ENCODE measurements at places on chromosomes 1 and 21.

- DNase-seq, result no peak
Measured at GRCh38 chr1:19066248-19066873, 109.9 kb upstream of the IFFO2 start.

- no peak for DNase-seq
Measured at GRCh38 chr21:40905251-40905650, 58.3 kb upstream of the DSCAM start.

GRCh38 chr1:85495556-85495955, 30.6 kb upstream of the DDAH1 start:
- no peak for DNase-seq

DNA sequence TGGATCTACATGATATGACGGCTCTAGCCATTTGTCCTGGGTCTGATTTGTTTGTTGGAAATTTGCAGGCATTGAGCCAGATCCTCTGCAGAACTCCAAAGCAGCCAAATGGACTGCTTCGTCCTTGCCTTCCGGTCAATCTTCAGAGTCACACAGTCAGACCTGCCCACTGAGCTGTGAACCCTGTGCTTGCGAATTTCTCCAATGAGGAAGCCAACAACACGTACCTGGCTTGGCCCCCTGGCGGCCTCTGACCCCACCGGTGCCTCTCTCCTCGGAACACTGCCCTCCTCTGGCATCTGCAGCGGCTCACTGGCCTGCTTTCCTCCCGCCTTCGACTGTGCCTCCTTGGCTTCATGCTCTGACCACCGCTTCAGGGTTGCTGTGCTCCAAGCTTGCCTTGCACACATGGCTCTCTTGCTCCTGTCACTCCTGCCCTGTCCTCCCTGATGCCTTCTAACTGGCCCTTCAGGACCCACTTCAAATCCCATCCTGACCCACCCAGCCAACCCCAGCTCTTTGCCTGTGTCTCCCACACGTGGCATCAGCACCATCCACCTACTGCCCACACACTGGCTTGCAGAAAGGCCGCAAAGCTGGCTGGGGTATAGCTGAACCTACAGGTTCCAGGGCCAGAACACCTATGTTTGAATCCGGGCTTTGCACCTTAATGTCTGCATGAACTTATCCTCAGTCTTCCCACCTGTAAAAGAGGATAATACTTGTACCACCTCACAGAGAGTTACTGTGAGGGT, 128.2 kb downstream of the KCNN3 start:
- no peak for DNase-seq

- no peak for DNase-seq
Measured at GRCh38 chr1:113647164-113647563, 112.1 kb downstream of the PHTF1 start.

DNA sequence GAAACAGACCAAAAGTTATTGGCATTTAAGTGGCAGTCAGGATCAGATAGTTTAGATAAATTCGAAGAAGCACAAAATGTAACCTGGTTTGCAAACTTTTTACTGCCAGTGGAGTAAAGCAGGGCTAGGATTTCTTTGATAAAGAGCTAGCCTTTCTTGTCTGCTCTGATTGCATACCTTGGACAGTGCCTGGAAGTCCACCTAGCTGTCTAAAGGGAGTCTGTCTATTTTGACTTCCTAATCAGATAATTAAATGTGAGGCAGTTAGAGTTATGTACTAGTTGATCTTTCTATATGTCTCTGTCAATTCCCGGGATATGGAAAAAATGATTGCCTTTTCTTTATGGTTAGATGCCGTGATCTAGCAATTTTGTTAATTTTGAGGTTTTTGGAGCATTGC, 4.1 kb downstream of the GPSM2 start:
- no peak for DNase-seq

DNA sequence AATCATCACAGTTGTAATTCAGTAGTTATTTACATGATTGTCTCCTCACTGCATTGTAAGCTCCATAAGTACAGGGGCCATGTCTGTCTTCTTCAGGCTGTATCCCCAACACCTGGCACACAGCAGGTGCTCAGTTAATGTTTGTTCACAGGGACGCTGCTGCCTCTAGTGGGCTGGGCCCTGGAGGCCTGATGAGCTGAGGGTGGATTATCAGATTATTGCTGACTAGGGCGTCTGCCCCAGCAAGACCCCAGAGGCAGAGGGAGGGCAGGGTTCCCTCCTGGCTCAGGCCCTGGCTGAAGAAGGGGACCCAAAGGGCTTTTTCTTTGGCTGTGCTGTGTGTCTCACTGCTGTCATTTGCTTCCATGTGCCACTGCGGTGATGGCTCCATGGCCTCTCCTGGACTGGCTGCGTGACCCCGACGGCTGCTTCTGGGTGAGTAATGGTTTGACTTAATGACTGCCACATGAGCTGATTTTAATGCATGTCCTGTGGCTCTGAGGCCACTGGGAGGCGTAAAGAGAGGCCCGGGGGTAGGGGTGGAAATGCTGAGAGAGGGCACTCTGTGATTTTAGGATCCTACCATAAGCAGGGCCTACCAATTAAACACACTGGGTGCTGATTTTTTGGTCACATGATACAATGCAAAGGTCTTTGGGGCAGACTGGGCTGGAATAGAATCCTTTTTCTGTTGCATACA, 20.8 kb upstream of the EPB41 start:
- DNase-seq, result no peak

GRCh38 chr1:221845650-221846371, 103.9 kb upstream of the DUSP10 start:
- no peak for DNase-seq

- DNase-seq, result no peak
Measured at GRCh38 chr21:17949421-17949820, 130.3 kb upstream of the C21orf91 start.

DNA sequence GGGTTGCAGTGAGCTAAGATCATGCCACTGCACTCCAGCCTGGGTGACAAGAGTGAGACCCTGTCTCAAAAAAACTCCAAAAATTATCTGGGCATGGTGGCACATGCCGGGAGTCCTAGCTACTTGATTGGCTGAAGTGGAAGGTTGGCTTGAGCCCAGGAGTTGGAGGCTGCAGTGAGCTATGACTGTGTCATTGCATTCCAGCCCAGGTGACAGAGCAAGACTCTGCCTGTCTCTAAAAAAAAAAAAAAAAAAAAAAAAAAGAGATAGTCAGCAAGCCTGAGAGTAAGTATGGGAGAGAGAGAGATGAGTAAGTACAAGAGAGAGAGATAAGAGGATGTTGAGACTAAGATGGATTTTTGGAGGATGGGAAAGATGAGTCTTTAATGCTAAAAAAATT, 180.8 kb upstream of the CACYBP start:
- no peak for DNase-seq

- no peak for DNase-seq
Measured at GRCh38 chr1:32411261-32411660, 17.0 kb upstream of the BSDC1 start.

- no peak for DNase-seq
Measured at GRCh38 chr1:154863315-154864174, 6.5 kb downstream of the KCNN3 start.

DNA sequence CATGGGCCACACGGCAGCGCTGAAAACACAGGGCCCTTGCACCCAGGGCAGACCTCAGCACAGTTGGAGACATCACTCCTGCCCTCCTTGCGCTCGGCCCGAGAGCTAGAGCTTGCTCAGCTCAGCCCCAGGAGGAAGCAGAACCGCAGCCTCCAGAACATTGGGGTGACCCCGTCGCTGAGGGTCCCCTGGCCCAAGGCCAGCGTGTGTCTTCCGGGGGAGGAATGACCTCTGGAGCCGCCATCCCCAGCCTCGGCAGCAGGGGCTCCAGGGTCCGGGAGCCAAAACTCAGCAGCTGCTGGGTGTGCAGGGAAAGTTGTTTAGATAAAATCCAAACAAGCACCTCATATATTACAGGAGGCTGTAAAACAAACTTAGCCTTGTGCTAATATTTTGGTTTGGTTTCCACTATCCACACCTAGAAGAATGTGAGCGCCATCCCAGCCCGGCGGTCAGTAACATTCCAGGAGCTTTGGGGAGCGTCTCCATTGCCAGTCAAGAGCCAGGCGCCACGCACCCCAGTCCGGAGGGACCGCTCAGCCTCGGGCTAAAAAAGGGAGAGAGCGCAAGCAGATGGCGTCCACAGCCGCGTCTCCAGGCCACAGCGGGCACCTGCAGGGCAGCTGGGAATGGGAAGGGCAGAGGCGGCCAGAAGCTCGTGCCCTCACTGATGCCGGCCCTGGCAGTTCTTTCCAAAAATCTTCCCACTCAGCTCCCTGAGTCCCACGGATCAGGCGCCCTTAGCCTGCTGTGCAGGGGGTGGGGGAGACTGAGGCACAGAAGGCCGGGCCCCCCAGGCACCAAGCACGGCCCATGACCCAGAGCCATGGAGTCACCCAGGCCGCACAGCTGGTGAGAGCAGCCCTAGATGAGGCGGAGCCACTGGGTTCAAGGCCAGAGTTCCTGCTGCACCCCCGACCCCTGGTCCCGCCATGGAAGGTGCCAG, 52.0 kb downstream of the SLX9 start:
- DNase-seq, result no peak

DNA sequence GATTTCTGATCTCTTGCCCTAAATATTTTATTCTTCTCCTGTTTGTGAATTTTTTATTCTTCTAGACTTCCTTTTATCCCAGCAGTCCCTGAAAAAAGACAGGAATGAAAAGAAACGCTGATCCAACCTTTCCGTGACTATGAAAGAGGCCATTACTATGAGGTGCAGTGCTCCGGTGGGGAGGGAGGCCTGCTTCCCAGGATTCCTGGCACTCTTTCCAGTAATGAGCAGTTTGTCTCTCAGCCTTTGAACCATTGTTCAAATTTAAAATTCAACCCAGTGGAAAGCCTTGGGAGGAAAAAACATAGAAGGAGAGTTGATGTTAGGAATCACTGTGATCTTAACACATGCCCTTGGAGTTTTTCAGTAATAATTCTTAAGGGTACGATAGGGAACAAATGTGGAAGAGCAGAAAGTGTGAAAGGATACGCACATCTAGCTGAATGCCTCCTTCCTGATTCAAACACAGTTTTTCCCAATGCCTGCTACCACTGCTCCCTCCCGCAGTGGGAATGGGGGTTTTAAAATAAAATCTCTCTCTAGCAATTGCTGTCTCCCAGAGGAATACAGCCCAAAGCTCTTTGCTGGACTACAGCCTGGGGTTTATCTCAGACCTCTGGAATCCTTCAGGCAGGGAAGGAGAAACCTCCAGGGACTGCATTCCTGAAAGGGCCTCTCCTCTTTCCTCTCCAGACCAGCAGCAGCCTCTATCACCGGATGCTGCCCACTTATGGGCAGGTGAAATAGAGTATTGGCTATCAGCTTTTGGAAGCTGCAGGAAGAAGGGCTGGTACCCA, 6.1 kb downstream of the IER5 start:
- no peak for DNase-seq

DNA sequence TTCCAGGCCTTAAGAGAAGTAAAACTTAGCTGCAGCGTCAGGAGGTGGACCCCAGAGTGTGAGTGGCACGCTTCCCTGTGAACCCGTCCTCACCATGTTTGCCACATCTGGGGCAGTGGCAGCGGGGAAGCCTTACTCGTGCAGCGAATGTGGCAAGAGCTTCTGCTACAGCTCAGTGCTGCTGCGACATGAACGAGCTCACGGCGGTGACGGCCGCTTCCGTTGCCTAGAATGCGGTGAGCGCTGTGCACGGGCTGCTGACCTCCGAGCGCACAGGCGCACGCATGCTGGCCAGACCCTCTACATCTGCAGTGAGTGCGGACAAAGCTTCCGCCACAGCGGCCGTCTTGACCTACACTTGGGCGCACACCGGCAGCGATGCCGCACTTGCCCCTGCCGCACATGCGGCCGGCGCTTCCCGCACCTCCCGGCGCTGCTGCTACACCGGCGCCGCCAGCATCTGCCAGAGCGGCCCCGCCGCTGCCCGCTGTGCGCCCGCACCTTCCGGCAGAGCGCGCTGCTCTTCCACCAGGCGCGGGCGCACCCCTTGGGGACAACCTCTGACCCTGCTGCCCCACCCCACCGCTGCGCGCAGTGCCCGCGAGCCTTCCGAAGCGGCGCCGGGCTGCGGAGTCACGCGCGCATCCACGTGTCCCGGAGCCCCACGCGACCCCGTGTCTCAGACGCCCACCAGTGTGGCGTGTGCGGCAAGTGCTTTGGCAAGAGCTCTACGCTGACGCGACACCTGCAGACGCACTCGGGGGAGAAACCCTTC, 9.3 kb downstream of the ZNF672 start:
- DNase-seq, result no peak

GRCh38 chr1:147444381-147444780, 96.9 kb upstream of the BCL9 start:
- no peak for DNase-seq

DNA sequence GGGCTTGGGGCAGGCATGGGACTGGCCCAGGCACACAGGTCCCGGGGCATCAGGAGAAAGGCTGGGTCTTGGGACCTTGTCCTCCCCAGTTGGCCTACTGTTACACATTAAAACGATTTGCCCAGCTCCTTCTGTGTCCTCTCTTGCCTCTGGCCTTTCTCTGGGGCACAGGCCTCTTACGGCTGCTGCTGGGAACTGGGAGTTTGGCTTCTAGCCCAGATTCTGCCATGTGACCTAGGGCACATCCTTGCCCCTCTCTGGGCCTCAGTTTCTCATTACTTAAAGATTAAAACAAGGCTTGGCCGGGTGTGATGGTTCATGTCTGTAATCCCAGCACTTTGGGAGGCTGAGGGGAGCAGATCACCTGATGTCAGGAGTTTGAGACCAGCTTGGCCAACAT, 14.0 kb downstream of the KDF1 start:
- DNase-seq, result no peak

GRCh38 chr1:51325878-51326755, 4.2 kb downstream of the TTC39A start:
- DNase-seq, result no peak

DNA sequence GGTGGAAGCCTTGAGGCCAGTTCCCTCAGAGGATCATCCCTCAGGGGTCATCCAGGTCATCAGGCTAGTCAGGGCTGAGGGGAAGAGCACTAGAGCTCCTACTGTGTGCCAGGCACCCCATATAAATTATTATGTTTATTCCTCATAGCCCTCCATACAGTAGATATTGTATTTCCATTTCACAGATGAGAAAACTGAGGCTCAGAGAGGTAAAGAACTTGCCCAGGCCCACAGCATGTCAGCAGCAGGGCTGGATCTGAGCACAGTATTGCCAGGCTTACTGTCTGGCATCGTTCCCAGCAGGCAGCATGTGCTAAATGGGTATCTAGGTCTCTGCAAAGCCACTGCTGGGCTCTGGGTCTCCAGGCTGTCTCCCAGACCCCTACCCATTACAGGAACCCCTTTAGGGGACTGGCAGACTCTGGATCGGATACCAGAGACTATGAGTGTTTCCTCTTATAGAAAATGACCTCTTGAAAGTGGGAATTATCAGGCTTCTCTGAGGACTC, 153.3 kb downstream of the PTPRU start:
- no peak for DNase-seq

- no peak for DNase-seq
Measured at GRCh38 chr1:50420689-50421365, 2.4 kb downstream of the DMRTA2 start.
